ENCODE measurements at places on chromosomes 7 and 10. TPM values are rescaled to one million over a fixed set of nuclear protein-coding genes. Genes with fewer than 3 reads are reported as not detected.

DNA sequence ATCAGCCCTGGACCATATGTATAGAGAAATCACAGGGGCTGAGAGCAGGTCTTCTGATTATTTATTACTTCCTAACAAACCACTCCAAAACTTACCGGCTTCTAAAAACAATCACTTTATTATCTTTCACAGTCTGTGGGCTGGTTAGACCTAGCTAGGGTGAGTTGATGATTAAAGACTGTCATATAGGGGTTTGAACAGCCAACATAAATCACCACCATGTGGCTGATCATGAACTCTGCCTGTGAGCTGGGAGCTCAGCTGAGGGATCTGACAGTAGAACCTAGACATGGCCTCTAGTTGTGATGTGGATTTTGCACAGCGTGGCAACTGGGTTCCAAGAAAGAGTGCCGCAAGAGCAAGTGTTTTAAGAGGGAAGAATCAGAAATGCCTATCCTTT lies 305.4 kb downstream of the CSTF2T start:
- DNase-seq = no peak

DNA sequence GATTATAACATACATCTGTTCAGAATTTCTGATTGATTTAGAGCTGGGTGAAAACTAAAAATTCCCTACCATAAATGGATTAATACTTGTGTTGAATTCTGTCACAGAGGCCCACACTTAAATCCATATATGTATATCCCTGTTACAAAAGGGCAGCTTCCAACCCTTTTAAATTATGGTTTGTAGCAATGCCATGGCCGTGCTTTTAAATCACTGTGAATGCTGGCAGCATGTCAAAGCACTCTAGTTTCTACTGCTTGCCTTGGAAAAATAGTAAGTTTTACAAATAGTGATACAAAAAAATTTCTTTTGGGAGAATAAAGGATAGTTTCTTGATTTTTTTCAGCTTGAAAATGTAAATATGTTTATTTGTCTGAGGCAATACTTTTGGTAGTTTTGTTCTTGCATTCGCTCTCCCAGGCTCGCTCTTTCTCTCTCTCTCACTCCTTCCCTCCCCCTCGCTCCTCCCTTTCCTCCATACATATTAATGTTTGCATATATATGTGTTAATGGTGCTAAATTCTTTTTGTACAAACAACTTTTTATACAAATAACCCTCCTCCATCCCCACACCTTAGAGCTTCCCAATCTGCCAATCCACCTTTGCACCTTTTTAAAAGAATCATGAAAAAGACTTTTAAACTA lies 29.8 kb downstream of the TES start:
- peak; percentile 57 for DNase-seq

- no peak for DNase-seq
These were observed 165.0 kb upstream of the HDAC9 start for GRCh38 chr7:18330548-18330947.

GRCh38 chr7:128867842-128868623 lies 5.4 kb downstream of the ATP6V1F start:
- DNase-seq = peak; percentile 42

- DNase-seq = no peak
These were observed 43.8 kb downstream of the INSIG1 start for GRCh38 chr7:155341463-155341983.

R3HCC1L gene
- 11.1 TPM for polyA plus RNA-seq

FAM24A gene
- polyA plus RNA-seq = not detected
